ENCODE measurements at places on chromosomes 11 and 22.

DNA sequence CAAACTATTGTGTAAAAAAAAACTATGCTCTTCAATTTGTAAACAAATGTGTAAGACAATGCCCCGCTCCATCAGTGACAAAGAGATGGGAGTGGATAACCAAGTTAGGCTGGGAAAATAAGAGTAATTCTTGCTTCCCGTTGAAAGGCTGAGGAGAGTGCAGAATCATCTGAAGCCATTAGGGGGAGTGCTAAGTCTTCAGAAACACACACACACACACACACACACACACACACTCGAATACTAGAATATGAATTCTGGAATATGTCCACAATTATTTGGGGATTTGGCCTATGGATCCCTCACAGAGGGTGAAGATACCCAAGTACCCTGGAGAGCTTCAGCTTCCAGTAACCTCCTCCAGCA, 27.8 kb upstream of the ROBO3 start:
- no peak for DNase-seq

- no peak for DNase-seq
Measured at GRCh38 chr11:94152678-94153065, 24.0 kb downstream of the PANX1 start.

- DNase-seq, result no peak
Measured at GRCh38 chr11:112160091-112160848, 3.6 kb downstream of the IL18 start.

GRCh38 chr11:16195651-16196050, 160.7 kb downstream of the SOX6 start:
- DNase-seq, result no peak

DNA sequence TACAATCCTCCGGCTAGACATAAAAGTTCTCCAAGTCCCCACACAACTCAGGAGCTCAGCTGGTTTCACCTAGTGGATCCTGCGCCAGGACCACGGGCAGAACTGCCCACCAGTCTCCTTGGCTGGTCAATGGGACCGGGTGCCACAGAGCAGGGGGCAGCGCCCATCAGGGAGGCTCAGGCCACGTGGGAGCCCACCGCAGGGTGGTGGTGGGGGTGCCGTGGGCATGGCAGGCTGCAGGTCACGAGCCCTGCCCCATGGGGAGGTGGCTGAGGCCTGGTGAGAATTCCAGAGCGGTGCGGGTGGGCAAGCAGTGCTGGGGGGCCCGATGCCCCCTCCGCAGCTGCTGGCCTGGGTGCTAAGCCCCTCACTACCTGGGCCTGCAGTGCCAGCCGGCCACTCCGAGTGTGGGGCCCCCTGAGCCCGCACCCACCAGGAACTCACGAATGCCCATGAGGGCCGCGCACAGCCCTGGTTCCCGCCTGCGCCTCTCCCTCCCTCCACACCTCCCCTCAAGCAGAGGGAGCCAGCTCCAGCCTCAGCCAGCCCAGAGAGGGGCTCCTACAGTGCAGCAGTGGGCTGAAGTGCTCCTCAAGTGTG, 1091.9 kb upstream of the TENM4 start:
- DNase-seq, result no peak

- DNase-seq, result no peak
Measured at GRCh38 chr11:11722861-11723260, 101.1 kb upstream of the GALNT18 start.

DNA sequence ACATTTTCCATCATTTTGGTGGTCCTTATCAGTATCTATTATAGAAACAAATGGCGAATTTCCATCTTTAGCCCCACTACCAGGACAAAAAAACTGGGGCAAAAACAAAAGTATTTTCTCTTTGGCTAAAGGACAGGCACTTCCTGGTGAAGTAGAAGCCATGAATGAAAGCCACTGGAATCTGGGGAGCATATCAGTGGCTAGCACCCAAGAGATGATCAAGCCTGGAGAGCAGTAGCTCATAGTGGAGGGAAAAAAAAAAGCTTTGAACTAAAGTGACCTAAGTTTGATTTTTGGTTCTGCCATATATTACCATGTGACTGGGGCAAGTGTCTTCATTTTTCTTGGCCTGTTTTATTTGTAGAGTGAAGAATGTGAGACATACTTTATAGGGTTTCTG, 272.3 kb downstream of the GUCY1A2 start:
- DNase-seq, result no peak

- DNase-seq, result no peak
Measured at GRCh38 chr22:17063411-17064106, 21.2 kb upstream of the IL17RA start.

DNA sequence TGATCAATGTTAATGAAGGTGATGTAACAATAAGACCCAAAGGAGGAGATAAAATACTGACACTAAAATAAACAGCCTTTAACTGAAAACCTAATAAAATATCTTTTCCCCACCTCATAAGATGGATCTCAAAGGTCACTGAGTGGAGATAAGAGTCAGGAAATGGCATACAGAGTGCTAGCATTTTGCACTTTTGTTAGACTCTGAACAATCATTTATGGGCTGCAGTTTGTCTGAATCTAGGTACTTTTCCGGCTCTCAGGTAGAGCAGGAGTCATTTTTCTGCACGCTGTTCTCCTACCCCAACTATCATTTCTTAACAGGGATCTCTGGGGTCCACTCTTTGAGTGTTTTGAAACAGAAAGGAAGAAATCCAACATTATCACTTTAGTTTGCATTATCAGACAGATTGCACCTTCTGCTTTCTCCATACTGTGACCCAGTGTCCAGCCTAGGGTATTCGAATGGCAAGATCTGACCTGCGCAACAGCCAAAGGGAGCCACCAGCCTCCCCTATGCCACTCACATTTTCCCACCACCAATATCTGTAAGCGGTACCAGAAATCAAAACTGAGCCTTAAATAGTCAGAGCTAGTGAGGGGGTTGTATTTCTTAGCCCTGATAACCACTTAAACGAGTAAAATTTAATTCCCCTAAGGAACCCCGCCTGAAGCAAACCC, 863 bp downstream of the SIAE start:
- DNase-seq, result no peak

DNA sequence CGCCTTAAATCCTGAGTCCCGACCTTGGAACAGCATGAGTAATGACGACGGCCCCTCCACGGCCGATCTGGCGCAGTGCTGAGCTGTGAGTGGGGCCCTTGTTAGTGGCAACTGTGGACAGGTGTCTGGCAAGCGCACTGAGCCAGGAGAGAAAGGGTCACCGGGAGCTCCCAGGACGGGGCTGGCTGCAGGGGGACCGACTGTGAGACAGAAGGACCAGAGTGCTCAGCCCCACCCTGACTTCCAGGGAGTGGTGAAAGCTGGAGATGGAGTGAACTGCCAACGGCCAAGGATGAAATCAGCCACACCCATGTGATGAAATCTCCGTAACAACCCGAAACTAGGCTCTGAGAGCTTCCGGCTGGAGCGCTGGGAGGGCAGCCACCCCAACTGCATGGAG, 228.6 kb downstream of the BRD1 start:
- DNase-seq, result no peak

GRCh38 chr22:20922141-20922751, 5.0 kb downstream of the CRKL start:
- DNase-seq, result no peak

- DNase-seq, result no peak
Measured at GRCh38 chr11:94513091-94513490, 830 bp downstream of the C11orf97 start.

DNA sequence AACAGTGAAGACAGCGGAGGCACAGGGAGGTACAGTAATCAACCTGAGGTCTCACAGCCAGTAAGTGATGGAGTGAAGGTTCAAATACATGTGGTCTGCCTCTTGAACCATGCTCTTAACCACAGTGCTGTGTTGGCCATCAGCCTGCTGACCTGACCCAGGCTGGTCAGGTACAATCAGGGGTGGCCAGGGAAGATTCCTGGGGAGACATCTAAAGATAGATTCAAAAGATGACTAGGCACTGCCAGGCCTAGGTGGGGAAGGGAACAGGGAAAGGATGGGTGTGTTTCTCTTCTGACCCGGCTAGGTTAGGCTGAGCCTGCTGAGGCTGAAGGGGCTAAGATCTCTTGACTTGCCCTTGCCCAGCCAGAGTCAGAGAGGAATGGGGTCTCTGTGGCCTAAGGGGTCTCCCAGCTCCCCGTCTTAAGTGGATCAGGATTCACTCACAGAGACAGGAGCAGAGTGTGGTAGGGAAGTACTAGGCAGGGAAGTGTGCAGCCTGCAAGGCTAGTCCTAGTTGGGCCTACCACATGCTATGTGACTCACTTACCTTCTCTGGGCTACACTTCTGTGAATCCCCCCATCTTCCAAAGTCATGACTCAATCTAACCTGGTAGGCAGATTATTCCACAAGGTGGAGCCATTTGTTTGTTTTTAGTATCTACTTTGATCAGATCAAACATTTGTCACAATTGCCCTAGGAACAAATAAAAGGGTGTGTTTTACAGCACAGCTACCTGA, 10.4 kb upstream of the SREBF2 start:
- no peak for DNase-seq

DNA sequence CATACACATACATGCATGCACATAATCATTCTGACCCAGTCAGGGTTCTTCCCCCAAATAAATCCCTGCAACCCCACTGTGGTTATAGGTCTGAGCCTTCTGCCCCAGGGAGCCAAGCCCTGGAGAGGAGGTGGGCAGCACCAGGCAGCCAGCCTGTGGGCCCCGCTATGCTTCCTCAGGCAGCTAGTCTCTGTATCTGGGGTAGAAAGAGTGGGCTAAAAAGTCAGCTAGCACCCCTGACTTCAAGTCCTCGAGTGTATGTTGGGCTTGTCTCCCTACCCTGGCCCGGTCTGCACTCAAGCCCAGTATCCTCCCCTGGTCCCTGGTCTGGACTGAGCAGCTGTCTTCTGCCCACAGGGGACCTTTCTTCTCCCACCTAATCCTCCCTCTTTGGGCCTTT, 28.0 kb downstream of the KCNQ1OT1 start:
- peak; percentile 51 for DNase-seq

- DNase-seq, result peak; percentile 81
Measured at GRCh38 chr11:63767565-63768236, 874 bp downstream of the ZFTA start.

- no peak for DNase-seq
Measured at GRCh38 chr22:20530368-20531153, 23.2 kb downstream of the MED15 start.

DNA sequence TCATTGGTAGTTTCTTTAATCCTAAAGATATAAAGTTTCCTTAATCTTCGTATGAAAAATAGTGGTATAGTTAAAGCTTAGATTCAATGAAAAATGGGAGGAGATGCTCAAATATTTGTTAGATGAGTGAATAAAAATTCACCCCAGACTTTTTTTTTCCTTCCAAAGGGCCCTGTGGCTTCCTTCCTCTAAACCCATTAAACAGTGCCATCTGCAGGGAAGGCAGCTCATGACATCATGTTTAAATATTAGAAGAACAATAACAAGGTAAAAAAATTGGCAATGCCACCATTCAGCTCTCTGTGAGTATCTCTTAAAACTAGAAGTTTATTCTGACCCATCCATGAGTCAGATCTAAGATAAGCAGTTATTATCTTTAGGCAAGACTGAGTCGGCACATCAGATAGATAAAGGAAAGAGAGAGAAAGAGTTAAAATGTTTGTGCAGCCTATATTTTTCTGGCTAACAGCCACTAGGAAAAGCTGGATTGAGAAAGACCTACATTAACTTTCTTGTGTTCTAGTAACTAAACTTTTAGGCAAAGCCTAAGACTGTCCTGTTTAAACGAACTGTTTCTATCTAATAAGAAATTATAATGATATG, 19.1 kb upstream of the OOSP1 start:
- no peak for DNase-seq

DNA sequence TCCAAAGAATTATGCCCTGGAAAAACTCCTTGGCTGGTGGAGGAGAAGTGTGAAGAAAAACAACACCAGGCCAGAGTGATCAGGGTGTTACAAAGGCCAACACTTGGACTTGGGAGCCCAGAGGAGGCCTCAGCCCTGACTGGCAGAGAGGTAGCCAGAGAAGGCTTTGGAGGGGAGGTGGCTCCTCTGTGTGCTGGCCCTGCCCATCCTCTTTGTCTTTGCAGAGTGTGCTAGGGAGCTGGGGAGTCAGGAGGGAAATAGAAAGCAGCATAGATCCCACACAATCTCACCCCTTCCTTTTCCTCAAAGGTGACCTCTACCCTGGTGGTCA, 12.0 kb upstream of the P2RY6 start:
- peak; percentile 9 for DNase-seq

GRCh38 chr11:86987679-86988078, 32.5 kb upstream of the FZD4 start:
- no peak for DNase-seq

GRCh38 chr22:50250249-50250554, 863 bp downstream of the HDAC10 start:
- no peak for DNase-seq

DNA sequence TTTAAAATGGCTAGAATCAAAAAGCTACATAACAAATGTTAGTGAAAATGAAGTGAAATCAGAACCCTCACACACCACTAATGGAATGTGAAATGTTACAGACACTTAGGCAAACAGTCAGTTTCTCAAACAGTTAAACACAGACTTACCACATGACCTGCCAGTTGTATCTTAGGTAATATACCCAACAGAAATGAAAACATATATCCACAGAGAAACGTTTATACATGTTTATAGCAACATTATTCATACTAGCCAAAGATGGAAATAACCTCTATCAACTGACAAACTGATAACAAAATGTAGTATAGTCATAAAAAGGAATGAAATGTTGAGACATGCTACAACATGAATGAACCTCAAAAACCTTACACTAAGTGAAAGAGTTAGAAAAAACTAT, 131.5 kb upstream of the TRPC6 start:
- no peak for DNase-seq

- no peak for DNase-seq
Measured at GRCh38 chr11:13033760-13034533, 24.8 kb downstream of the RASSF10 start.

- DNase-seq, result no peak
Measured at GRCh38 chr11:121557348-121557747, 104.6 kb upstream of the SORL1-AS1 start.

DNA sequence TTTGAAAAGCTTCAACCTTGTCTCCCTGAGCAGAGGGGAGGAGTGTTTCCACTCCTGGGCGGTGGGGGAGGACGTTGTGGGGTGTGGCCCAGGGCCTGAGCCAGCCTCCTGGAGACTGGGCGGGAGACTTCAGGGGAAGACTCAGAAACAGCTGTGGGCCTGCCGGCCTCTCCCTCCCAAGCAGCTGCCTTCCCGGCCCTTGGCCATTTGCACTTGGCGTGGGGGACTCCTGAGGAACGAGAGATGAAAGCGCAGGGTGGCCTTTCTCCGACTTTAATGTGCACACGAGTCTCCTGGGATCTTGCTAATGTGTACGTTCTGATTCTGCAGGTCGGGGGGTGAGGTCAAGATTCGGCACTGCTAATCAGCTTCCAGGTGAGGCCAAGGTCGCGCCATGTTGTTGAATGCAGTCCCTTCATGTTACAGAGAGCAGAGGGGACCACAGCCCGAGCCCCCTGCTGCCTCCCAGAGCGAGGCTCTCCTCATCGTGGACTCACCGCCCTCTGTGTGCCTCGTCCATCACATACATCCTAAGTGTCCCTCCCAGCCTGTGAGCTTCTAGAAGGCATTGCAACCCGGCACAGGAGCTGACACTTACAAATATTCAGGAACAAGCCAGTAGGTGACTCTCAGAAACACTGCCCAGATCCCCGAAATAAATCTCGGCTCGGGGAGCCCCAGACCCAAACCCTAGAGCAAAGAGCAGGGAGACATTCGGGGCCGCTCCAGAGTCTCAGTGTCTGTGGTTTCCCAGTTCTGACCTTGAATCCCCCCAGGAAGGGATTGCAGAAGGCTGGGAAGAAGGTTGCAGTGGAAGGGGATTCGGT, 7.7 kb downstream of the LIF start:
- no peak for DNase-seq

GRCh38 chr11:39011797-39012196, 2413.8 kb upstream of the RAG2 start:
- DNase-seq, result no peak

GRCh38 chr11:131195661-131196517, 174.5 kb upstream of the NTM start:
- DNase-seq, result peak; percentile 73

Data from left forelimb (tissue), 1 donor.